ENCODE measurements at places on chromosomes 2 and 18. TPM values are rescaled to one million over a fixed set of nuclear protein-coding genes. Genes with fewer than 3 reads are reported as not detected.

PPIG gene
- total RNA-seq: 35.2 TPM

GRCh38 chr18:11669271-11669947 is 19.7 kb upstream of the GNAL start:
- no peak for DNase-seq
- H3K4me1 ChIP-seq: no peaks in the 10 kb centered on the region
- H3K4me3 ChIP-seq: no peak overlapping the region

DNA sequence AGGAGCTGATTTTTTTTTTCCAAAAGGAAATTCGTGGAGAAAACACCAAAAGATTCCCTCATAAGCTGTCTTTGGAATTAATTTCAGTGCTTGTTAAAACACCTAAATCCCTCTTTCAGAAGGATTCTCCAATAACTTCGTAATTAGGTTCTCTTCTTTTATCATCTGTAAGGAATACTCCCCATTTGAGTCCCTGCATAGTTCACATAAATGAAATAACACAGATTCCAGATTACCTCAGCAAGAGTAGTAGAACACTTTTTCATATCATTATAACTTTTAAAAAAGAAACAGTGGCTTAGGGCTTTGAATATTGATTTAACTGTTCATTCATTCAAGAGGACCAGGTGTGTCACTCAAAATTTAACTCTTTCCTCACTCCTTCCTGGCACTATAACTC is 55.5 kb downstream of the ARHGAP28 start:
- H3K27ac ChIP-seq: no peak overlapping the region
- H3K36me3 ChIP-seq: no peaks in the 10 kb centered on the region
- H3K27me3 ChIP-seq: no peaks in the 10 kb centered on the region
- no peak overlapping the region for H3K4me3 ChIP-seq

DNA sequence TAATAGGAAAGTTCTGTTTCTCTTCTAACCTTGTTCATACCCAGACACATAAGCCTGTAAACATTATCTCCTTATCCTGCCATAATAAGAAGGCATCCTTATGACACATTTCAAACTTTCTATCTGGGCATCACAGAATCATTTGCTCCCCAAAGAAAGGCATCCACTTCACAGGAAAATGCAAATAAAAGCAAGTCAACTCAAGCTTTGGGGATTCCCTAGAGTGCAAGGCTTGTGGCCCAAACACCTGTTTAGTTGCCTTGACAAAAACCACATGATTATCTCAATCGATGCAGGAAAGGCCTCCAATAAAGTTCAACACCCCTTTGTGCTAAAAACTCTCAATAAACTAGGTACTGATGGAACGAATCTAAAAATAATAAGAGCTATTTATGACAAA is 195.7 kb upstream of the GALNT5 start:
- no peaks in the 10 kb centered on the region for H3K4me1 ChIP-seq
- H3K27me3 ChIP-seq: no peaks in the 10 kb centered on the region
- H3K36me3 ChIP-seq: no peaks in the 10 kb centered on the region
- no peak overlapping the region for H3K27ac ChIP-seq
- no peak for DNase-seq

DNA sequence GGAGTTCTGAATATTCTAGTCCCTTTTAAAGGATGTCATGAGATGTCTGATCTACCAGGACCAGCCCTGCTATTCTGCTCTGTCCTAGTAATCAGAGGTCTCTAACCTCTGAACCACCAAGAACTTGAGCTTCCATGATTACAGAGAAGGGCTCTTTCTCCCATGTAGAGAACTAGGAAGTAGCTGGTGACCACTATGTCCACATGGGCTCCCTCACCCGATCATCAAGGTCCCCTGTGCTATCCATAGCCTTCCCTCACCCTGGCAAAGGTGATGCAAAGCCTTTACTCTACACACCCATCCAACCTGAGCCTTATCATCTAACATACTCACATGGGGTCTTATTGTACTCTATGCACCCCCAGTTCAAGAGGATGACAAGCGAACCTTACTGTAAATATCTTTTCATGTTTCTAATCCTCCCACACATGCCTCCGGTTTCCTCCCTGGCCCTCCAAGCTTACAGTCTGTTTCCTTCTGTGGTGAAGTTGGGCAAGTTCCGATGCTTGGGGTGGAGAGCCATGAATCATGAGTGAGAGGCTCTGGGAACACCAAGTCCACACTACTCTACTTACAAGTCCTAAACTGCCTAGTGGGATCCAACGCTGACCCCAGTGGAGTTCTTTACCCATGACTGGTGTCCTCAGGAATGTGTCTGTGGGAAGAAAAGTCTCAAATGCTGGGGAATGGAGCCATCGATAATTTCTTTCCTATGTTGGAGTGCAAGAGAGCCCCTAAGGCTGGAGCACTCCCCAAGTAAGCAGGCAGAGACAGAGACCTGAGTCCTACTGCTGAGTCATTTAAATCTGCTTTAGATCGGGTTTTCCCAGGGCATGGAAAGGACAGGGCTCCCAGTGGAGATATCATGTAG is 73.3 kb upstream of the KLF7 start:
- peak; percentile 37 for DNase-seq
- H3K4me3 ChIP-seq: no peak overlapping the region
- no peaks in the 10 kb centered on the region for H3K27me3 ChIP-seq
- H3K4me1 ChIP-seq: peaks cover 3% of the 10 kb centered on the region

DNA sequence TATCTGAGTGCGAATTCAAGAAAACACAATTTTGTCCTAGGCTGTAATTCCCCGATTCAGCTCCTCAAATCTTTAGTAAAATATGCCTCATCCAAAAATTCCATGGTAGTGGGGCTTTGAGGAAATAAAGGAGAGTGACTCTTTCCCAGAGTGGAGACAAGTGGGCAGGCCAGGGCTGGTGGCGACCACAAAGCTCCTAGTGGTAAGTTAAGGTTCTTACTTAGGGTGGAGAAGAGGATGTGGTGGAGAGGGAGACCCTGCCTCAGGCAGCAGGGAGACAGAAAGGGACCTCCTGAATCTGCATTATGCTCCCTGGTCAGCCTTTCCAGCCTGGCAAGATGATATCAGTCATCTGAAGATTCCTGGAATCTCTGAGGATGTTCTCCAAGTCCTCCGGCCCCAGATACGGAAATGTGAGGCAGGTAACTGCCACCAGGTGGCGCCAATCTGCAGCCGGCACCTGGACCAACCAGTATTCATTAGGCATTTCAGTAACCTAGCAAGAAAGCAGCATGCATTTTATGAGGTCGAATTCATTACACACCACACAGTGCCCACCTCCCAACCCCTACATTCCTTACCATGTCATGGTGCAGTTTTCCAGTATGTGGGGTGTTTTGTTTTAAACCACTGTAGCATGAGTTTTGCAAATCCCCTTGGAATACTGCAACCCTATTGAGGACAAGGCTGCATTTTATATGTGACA is 106.4 kb downstream of the POLE4 start:
- peaks cover 2% of the 10 kb centered on the region for H3K4me1 ChIP-seq
- H3K27ac ChIP-seq: no peak overlapping the region
- no peak for DNase-seq
- H3K27me3 ChIP-seq: no peaks in the 10 kb centered on the region
- no peaks in the 10 kb centered on the region for H3K36me3 ChIP-seq

DNA sequence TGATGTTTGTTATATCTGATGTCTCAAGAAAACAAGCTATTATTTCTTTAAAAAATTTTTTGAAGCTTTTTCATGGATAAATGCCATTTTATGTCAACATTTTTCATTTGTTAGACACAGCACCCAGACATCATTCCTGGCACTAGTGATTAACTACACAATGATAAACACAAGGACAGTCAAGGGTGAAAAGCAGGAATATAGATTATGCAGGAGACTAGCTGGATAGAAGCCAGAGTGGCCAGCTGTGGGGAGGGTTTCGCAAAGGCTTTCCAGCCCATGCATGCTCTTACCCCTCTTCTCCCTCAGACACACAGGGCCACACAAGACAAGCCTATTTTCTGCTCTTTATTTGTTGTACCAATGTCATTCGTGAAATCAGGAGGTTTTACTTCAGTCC is 127.1 kb upstream of the TTC39C start:
- no peak overlapping the region for H3K27ac ChIP-seq
- peaks cover 6% of the 10 kb centered on the region for H3K4me1 ChIP-seq
- peak; percentile 35 for DNase-seq
- H3K4me3 ChIP-seq: no peak overlapping the region

- no peaks in the 10 kb centered on the region for H3K4me1 ChIP-seq
- no peaks in the 10 kb centered on the region for H3K27me3 ChIP-seq
- DNase-seq: no peak
- no peak overlapping the region for H3K4me3 ChIP-seq
These were observed 101.8 kb upstream of the AGAP1 start for GRCh38 chr2:235391921-235392615.

PTPRM gene
- total RNA-seq: 49.6 TPM

DNA sequence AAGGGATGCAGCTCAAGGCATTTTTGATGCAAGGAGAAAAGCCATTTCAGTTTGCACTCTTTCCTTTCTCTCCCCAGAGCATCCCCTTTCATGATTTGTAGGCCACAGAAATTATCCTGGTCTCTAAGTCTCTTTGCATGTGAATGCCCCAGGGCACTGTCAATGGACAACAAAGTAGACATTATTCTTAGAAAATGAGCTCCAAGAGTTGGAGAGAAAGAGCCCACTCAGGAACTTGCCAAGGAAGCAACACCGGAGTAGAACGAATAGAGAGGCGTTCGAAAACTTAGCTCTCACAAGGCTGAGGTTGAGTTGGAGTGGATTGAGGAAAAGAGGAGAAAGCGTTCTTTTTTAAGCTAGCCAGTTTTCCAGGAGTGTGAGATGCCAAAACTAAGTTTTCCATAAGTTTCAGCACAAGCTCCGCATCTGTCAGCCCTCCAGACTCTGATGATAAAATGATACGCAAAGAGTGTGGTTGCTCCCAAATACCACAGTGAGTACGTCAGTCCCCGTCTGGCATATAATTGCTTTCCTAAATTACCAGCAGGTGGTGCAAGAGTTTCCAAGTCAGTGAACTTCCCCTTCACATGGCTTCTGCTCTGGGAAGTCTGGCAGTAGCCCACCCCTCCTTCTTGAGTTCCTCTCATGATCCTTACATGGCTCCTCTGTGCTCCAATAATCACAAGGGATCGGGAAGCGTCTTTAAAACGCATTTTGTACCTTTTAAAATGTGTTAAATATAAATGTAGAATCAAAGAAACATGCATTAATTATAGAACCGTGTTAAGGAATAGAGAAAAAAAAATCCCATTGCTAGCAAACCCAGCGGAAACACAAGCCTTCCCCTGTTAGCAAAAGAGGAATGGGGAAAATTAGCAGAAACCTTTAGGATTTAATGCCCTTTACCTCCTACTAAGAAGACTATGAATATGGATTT is 1060.6 kb upstream of the FANCL start:
- DNase-seq: no peak
- H3K27me3 ChIP-seq: no peaks in the 10 kb centered on the region
- no peak overlapping the region for H3K4me3 ChIP-seq
- H3K4me1 ChIP-seq: no peaks in the 10 kb centered on the region
- no peaks in the 10 kb centered on the region for H3K36me3 ChIP-seq

LIMS3 gene
- total RNA-seq: 47.1 TPM

- no peaks in the 10 kb centered on the region for H3K27me3 ChIP-seq
- H3K4me3 ChIP-seq: no peak overlapping the region
- DNase-seq: no peak
- no peaks in the 10 kb centered on the region for H3K4me1 ChIP-seq
- no peak overlapping the region for H3K27ac ChIP-seq
These were observed 198.0 kb downstream of the ALK start for GRCh38 chr2:29723255-29724001.

GRCh38 chr2:197427986-197428385 is 6.8 kb downstream of the SF3B1 start:
- no peak for DNase-seq
- H3K27ac ChIP-seq: no peak overlapping the region
- peaks cover 25% of the 10 kb centered on the region for H3K4me1 ChIP-seq
- no peak overlapping the region for H3K4me3 ChIP-seq
- H3K36me3 ChIP-seq: no peaks in the 10 kb centered on the region

DNA sequence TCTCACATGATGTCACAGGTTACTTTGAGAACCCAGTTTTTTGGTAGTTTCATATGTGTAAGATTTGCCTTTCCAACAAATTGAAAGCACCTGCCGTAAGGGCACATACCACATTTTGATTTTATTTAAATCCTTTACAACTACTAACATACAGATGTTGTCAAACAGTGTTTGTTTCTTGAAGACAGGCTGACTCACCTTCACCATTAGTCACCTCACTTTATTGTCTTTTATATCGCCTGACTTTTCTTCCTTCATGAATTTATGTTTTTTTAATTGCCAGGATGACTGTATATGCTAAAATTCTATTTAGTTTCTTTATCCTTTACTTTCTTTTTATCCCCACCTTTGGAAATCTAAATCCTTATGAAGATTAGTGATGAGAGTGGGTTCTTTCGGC is 886.7 kb downstream of the SUCLG1 start:
- DNase-seq: no peak
- no peaks in the 10 kb centered on the region for H3K27me3 ChIP-seq
- no peaks in the 10 kb centered on the region for H3K4me1 ChIP-seq
- no peaks in the 10 kb centered on the region for H3K36me3 ChIP-seq
- no peak overlapping the region for H3K27ac ChIP-seq
- no peak overlapping the region for H3K4me3 ChIP-seq

PPP1CB gene
- 354 TPM for total RNA-seq

DNA sequence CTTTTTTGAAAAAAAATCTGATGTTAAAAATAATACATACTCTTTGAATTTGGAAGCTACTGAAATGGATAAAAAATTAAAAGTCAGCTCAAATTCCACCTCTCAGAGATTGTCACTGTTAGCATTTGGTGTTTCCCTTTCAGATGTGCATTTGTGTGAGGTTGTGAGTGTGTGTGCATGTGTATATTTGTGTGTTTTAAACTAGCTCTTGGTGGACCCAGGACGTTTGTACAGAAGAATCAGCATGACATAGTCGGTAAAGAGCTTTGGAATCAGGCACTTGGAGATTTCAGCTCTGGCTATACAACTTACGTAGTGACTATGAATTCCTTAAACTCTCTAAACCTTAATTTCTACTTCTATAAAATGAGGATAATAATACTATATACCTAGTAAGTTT is 14.5 kb downstream of the SPATS2L start:
- no peak for DNase-seq
- H3K27me3 ChIP-seq: no peaks in the 10 kb centered on the region
- peaks cover 3% of the 10 kb centered on the region for H3K4me1 ChIP-seq
- H3K36me3 ChIP-seq: no peaks in the 10 kb centered on the region
- H3K27ac ChIP-seq: no peak overlapping the region

TUBA3E gene
- total RNA-seq: not detected

GRCh38 chr2:75736276-75736675 is 25.6 kb upstream of the GCFC2 start:
- no peak overlapping the region for H3K27ac ChIP-seq
- H3K4me1 ChIP-seq: no peaks in the 10 kb centered on the region
- no peak for DNase-seq
- no peak overlapping the region for H3K4me3 ChIP-seq
- H3K36me3 ChIP-seq: no peaks in the 10 kb centered on the region

ANTXR1 gene
- total RNA-seq: 73.0 TPM

FHOD3 gene
- 4.5 TPM for total RNA-seq

Measured in ovary (tissue), 10 donors.